ENCODE measurements at places on chromosomes 2 and 18.
A peak's percentile ranks its signal among the peaks of the same experiment; 100 is the strongest.

DNA sequence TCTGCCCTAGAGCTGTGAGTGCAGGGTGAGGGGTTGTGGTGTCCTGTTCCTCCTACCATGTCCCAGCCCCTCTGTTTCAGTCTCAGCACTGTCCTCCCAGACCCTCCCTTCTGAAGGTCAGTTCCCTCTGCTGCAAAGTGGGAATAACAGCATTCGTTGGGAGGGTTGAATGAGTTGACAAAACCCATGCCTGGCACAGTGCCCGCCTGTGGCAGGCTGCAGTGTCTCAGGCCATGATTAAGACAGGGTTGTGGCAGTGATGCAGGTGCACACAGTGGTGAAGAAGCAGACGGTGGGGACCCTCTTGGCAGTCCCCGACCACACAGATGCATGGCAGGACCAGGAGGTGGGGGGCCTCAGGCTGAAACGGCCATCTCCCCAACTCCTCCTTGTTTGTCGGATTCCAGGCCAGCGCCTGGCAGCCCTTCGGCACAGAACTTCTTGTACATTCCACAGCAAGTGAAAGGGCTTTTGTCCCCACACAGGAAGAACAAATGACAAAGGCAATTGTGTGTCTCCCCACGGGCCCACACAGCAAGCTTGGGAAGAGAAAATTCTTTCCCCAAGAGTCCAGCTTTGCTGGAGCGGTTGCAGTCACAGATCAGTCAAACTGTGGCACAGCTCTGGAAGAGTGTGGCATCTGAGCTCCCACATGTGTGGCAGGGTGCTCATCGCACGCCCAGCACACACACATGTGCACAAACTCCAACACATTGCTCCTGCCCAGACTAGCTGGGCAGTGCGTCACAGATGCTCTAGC is 92.0 kb upstream of the MSH2 start:
- DNase-seq, result no peak

- DNase-seq, result peak; percentile 76
These were observed 73.0 kb downstream of the TEX51 start for GRCh38 chr2:126971481-126972278.

DNA sequence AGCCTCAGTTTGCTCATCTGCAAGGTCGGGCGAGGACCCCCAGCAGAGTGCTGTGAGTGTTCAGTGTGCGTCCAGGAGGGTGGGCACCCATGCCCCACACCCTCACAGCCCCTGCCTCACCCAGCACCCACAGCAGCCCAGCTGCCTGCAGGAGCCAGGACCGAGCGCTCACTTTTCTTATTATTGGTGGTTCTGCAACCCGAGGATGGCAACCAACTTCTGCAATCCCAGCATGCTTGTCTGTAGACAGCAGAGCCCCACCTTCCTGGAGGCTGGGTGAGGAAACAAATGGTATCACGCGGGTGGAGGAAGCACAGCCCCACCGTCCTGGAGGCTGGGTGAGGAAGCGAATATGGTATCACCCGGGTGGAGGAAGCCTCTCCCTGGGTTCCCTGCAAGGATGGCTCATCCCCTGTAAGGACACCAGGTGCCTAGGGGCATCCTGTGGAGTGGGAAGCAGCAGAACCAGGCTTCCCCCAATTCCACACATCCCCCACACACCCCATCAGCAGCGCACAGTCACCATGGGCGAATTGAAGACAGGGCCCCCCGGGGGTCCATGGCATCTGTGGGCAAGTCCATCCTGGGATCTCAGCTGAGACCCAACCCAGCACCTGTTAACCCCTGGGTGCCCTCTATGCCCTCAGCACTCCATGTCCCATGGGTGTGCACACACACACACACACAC is 220.5 kb upstream of the RAB6C start:
- no peak for DNase-seq

DNA sequence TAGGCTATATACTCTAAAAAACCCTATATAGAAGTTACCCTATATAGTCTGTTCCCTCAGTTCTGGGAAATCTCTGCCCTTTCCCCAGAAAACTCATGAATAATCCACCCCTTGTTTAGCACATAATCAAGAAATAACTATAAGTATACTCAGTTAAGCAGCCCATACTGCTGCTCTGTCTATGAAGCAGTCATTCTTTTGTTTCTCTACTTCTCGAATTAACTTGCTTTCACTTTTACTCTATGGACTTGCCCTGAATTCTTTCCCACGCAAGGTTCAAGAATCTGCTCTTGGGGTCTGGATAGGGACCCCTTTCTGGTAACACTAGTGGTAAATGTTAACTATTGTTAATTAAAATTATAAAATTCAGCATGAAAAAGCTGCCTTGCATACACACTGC is 17.4 kb upstream of the AP1S3 start:
- DNase-seq, result no peak

GRCh38 chr2:235721625-235722024 is 227.8 kb downstream of the AGAP1 start:
- no peak for DNase-seq

DNA sequence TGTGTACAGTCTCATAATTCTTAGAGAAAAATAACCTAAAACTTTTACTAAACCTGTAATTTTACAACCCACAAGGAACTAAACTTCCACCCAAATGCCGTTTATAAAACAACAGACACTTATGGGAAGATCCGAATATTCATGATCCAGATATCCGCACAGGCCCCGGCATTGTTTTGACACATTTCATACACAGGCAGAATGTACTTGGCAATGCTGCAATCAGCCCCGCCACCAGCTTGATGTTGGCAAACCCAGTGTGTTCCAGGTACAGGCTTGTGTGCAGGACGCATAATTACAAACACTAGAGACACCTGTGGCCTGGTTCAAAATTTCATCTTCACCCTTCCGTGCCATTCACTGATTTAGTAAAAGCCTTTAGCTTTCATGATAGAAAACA is 393.0 kb upstream of the SALL3 start:
- no peak for DNase-seq

GRCh38 chr2:134718023-134718816 is 580 bp downstream of the TMEM163 start:
- no peak for DNase-seq

GRCh38 chr18:6928359-6928758 is 189.2 kb downstream of the LAMA1 start:
- no peak for DNase-seq

GRCh38 chr2:69168950-69169654 is 156.1 kb downstream of the ANTXR1 start:
- DNase-seq, result no peak

DNA sequence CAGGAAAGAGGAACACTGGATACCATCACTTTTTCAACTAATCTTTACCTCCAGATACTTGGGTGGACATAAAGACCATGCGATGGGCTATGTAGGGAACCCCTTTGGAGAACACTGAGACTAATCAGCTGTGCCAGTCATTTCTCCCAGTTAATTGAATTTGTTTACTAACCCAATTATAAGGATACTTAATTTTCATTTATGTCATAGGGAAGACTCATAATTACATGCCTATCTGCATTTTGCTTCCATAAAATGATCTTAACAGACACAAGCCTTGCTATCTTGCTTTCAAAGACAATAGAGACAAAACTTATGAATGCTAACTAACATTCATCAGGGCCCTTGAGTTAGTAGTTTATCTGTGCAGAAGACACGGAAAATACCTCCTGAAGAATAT is 68.9 kb upstream of the CAVIN2 start:
- DNase-seq, result no peak

DNA sequence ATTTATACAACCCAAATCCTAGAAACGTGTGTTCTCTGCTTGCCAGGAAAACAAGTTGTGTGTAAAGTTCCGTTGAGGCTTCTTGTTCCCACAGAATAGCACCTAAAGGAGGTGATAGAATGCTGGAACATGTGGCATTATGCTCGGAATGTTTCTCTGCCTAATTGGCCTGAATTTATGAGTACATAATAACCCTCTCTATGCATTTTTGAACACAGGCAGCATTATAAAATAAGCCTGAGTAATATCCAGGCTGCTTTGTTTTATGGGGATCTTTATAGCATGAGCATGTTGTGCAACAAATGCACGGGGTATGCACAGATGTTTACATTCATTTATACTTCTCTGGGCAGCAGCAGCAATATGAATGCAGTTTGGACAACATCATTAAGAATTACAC is 385.7 kb downstream of the MBD2 start:
- no peak for DNase-seq

DNA sequence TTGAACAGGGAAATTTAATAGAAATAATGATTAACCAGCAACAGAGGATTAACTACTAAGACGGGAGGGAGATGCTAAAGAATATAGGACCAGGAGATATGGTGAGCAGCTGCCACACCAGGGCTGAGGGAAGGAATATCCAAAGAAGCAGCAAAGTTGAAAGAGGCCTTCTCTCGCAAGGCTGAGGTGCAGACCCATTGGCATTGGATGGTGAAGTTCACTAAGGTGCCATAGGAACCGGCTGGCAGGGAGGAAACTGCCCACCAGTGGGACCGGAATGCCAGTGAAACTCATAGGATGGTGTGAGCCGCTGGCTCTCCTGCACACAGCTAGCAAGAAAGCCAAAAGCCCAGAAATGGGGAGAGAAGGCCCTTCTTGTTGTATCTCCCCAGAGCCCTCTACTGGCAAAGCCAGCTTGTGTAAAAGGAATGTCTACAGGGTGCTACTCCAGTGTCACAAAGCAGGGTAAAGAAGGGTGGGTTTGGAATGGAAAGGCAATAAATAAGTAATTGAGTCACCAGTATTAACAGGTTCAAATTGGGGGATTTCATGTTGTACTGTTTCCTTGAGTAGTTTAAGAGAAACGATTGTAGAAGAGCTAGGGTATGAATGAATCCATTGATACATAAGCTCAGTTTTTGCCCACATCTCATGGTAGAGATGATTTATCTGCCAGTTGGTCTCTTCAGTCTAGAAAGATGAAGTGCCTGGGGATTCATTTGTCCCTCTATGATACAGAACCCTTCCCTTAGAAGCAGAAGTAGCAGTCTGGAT is 36.0 kb downstream of the FARP2 start:
- DNase-seq, result peak; percentile 22

DNA sequence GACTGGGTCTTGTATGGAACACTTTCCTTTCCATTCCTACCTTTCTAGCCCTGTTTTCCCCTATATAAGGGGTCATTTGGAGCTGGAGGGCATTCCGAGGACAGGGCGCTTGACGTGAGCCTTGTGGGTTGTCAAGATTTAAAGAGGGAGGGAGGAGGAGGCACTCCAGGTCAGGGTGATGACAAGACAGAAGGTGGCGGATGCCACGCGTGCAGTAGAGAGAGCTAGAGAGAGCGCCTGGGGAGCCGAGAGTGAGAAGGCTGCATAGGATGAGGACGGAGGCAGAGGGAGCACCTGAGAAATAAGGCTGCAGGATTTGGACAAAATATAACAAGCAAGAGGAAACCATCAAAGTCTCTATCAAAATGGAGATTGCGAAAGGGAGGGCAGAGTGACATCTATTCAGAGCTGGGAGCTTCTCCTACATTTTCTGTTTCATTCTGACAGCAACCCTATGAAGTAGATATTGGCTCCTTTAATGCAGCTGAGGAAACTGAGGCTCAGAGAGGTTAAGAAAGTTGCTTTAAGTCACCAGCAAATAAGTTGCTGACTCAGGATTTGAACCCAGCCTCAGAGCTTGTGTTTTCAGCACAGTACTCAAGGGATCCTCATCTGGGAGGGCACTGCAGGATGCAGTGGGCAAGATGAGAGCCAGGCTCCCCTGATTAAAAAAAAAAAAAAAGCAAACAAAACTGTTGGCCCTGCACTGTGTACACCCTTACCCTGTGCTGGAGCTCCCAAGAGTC is 124.2 kb downstream of the MRO start:
- no peak for DNase-seq

GRCh38 chr2:3266925-3267867 is 110.4 kb downstream of the EIPR1 start:
- no peak for DNase-seq

GRCh38 chr18:473802-474201 is 26.7 kb downstream of the COLEC12 start:
- no peak for DNase-seq

DNA sequence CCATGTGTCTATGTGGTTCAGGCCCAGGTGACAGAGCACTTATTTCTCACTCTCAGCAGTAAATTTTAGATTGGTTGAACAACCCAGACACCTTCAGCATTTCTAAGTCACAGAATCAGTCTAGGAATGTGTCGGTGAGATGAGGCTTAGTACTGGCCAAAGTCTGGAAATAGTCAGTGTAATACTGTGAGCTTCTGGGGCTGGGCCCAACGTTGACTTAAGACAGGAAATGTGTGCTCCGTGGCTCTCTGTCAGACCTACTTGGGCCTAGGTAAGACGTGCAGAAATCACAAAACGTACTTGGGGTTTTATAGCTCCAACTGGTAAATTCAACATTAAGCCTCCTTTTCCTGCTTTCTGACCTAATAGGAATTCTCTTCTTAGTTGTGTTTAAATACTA is 160.3 kb upstream of the COL3A1 start:
- no peak for DNase-seq

- no peak for DNase-seq
These were observed 369.1 kb downstream of the SETBP1 start for GRCh38 chr18:45049578-45050319.

DNA sequence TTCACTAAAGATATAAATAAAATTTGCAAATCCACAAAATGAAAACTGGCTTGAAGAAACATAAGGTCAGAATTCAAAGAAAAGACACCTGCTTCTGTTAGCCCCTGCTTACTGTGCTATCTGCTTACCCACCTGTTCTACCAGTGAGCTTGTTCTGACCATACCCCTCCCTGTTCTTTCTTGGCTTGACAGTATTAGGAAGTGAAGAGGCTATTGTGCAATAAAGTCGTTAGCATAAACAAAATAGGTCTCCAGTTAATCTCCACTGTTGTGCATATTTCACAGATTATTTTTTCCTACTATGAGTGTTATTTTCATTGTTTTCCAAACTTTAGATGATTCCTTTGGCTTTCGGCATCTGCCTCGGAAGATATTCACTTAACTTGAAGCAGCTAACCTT is 322.1 kb downstream of the CCDC85A start:
- DNase-seq, result no peak

GRCh38 chr2:204003276-204003990 is 66.9 kb downstream of the ICOS start:
- no peak for DNase-seq

- DNase-seq, result no peak
These were observed 11.3 kb upstream of the TEX44 start for GRCh38 chr2:231581328-231581727.

DNA sequence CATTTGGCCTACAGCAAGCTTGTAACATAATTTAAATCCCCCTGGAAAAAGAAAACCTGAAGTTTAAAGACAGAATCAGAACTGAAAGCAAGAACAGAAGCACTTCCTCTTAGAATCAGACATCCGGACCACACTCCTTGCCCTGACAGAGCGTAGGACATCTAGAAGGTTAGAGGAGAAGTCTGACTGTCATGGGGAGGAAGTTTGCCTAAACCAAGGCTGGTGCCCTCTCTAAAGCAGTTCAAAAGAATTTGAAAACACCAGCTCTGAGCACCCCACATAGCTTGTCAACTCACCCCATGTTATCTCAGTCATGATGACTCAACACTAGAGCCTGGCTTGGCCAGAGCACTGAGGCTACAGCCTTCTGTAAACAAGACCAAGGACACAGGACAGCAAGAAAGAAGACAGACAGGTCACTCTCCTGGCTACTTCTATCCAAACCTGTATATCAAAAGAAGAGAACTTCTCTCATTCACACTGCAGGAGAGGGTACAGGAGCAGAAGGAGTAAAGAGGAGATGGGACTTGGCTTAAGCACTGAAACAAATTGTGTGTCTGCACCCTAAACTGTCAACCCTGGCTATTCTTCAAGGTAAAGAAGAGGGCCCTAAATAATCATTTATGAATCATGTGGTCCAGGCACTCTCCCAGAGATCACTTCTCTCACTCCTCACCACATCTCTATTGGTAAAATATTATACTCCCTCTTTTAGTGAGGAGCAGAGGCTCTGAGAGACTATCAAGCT is 198.6 kb downstream of the MEMO1 start:
- DNase-seq, result no peak

- no peak for DNase-seq
These were observed 216.5 kb downstream of the DYSF start for GRCh38 chr2:71669628-71670429.
